ENCODE measurements at places on chromosomes 4 and X. TPM values are rescaled to one million over a fixed set of nuclear protein-coding genes. Genes with fewer than 3 reads are reported as not detected.
A peak's percentile ranks its signal among the peaks of the same experiment; 100 is the strongest.

Gene GK2
- not detected for total RNA-seq

Gene MCF2
- total RNA-seq, result 0.29 TPM

Gene ODAPH
- total RNA-seq, result not detected

Gene IDUA
- total RNA-seq, result 23.0 TPM

GRCh38 chr4:83212041-83212851 is 72.4 kb downstream of the COQ2 start:
- DNase-seq, result no peak

GRCh38 chr4:145719752-145720624 is 40.0 kb downstream of the C4orf51 start:
- DNase-seq, result no peak

- no peak for DNase-seq
Measured at GRCh38 chrX:30067677-30068076, 147.7 kb upstream of the MAGEB2 start.

- no peak for DNase-seq
Measured at GRCh38 chrX:24487571-24487970, 22.5 kb downstream of the PDK3 start.

- no peak for DNase-seq
Measured at GRCh38 chr4:173958445-173958844, 325.0 kb downstream of the FBXO8 start.

DNA sequence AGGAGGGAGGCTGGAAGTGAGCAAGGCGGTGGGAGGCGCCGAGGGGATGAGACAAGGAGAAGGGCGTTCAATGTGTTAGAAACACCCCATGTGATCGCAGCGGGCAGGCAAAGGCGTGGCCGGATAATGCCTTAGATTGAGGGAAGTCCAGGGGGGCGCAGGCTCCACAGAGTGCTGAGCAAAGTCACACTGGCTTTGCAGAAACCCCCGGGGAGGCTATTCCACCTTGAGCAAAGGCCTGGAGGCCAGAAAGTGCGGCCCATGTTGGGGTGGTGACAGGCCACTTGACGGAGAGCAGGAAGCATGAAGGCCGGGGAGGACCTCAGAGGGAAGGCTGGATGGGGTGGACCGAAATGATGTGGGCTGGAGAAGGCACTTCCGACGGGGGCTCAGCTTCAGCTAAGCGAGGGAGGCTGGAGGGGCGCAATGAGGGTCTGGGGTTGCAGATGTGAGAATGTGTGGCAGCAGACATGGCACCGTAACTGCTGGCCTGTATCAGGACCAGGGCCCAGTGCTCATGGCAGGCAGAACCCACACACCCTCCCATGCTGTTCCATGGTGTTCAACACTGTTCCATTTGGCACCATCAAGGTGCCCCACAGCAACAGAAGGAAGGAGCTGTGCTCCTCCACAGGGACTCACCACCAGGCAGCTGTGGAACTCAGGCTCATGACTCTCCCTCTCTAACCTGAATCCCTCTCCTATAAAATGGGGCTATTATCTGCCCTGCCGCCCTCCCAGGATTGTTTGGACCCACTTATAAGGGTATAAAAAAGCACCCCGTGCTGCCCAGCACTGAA is 50.3 kb downstream of the HMX1 start:
- no peak for DNase-seq

- peak; percentile 77 for DNase-seq
Measured at GRCh38 chrX:47232803-47233332, at the start of gene USP11. Gene USP11, plus strand, starts transcription at chrX:47233009. Its CDS starts 35 bp downstream, at chrX:47233044.

DNA sequence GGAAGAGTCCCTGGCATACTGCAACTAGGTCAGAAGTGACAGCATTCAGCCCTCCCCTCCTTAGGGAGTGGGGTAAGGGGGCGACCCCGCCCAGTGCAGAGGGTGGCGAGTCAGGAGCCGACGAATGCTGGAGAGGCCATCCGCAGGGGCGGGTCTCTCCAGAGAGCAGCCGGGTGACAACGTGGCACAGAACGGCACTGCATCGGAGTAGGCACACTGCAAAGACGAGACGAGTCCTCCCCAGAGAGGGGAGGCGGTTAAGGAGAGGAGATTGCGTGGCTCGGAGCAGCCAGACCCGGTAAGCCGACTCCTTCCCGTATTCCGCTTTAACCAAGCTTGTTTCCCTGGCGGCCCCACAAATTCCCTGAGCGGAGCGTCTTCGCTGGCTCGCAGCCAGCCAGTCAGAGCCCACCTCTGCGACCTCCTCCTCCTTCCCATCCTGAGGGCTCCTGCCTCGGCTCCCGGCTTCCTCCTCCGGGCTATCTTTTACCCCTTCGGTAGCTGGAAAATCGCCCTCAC is 54.9 kb downstream of the LINC00632 start:
- no peak for DNase-seq

- peak; percentile 85 for DNase-seq
Measured at GRCh38 chr4:19961091-19961490, 290.6 kb upstream of the SLIT2 start.

GRCh38 chrX:12308420-12308819 is 170.1 kb downstream of the FRMPD4 start:
- DNase-seq, result no peak

DNA sequence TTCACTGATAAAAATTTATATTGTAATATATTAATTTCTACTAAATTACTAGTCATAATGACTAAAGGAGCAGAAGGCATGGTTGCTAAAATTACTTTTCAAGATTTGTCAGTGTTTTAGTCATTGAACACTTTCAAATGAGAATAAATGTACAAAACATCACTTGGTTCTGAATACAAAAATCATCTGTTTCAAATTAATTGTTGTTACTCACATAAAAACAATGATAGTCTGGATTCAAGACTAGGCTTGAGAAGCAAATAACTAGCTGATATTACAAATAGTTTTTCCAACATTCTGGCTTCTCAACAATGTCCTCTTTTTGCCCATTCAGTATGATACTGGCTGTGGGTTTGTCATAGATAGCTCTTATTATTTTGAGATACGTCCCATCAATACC is 112.5 kb downstream of the ANAPC10 start:
- no peak for DNase-seq

- DNase-seq, result no peak
Measured at GRCh38 chr4:165967486-165967885, 94.4 kb downstream of the TLL1 start.

DNA sequence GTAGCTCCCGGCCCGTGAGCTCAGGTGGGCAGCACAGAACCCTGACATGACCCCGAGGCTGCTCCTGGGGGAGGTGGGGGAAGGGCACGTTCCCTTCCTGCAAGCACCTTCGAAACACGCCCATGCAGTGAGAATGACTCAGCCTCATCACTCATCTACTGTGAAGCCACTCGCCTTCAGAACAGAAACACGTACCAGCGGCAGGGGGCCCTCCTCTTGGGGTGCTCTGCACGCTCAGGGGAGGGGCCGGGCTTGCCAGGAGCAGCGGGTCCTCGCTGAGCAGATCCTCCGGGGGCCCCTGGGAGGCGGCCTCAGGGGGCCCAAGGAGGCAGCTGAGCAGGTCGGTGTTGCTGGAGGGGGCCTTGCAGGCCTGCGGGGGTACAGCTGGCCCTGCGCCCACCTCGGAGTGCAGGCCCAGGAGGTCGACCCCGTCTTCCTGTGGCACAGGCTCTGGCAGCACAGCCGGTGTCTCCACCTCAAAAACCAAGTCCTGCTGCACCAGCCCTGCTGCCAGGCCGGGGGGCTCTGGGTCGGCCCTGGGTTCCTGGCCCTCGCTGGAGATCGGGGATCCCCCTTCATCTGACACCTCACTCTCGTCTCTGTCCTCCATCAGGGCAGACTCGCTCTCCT is 40.9 kb upstream of the CPLX1 start:
- no peak for DNase-seq
